ENCODE measurements at places on chromosomes 1 and 21. TPM values are rescaled to one million over a fixed set of nuclear protein-coding genes. Genes with fewer than 3 reads are reported as not detected.

The PPFIA4 gene
- total RNA-seq: 4.0 TPM

- H3K27ac ChIP-seq: no peak overlapping the region
- H3K27me3 ChIP-seq: peaks cover 19% of the 10 kb centered on the region
- peaks cover 21% of the 10 kb centered on the region for H3K4me1 ChIP-seq
- DNase-seq: no peak
- no peak overlapping the region for H3K4me3 ChIP-seq
Observed at GRCh38 chr1:151133018-151133806, 13.2 kb downstream of the SEMA6C start.

GRCh38 chr1:179814546-179814838 is 63.1 kb downstream of the TOR1AIP2 start:
- H3K4me3 ChIP-seq: peak overlapping the region; percentile 94
- H3K4me1 ChIP-seq: peaks cover 18% of the 10 kb centered on the region
- H3K27ac ChIP-seq: peak overlapping the region; percentile 78
- peaks cover 35% of the 10 kb centered on the region for H3K27me3 ChIP-seq

- peaks cover 2% of the 10 kb centered on the region for H3K27me3 ChIP-seq
- no peaks in the 10 kb centered on the region for H3K4me1 ChIP-seq
- H3K4me3 ChIP-seq: no peak overlapping the region
- no peak overlapping the region for H3K27ac ChIP-seq
Observed at GRCh38 chr1:77300566-77300965, 18.7 kb downstream of the AK5 start.

GRCh38 chr1:58753431-58753866 is 30.4 kb downstream of the JUN start:
- no peaks in the 10 kb centered on the region for H3K27me3 ChIP-seq
- no peaks in the 10 kb centered on the region for H3K36me3 ChIP-seq
- DNase-seq: no peak
- no peak overlapping the region for H3K27ac ChIP-seq

- H3K4me1 ChIP-seq: peaks cover 20% of the 10 kb centered on the region
- H3K27me3 ChIP-seq: peaks cover 5% of the 10 kb centered on the region
- DNase-seq: peak; percentile 18
- H3K4me3 ChIP-seq: no peak overlapping the region
- no peaks in the 10 kb centered on the region for H3K36me3 ChIP-seq
Observed at GRCh38 chr1:171985639-171986038, 144.3 kb downstream of the DNM3 start.

The S100B gene
- total RNA-seq: 0.54 TPM

The MYOG gene
- 15.7 TPM for total RNA-seq

DNA sequence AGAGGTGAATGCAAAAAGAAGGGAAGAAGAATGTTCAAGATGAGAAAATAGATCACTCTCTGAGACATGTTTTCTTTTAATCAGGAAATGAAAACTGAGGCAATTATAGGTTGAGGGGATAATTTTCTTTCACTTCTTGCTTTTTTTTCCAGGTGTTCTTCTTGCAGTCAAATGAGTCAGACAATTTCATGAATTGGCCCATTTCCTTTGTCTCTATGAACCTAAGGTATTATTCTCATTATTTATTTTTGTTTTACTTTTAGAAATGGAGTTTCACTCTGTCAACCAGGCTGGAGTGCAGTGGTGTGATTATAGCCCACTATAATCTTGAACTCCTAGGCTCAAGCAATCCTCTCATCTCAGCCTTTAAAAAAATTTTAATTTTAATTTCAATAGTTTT is 3.5 kb upstream of the VASH2 start:
- H3K4me3 ChIP-seq: no peak overlapping the region
- no peaks in the 10 kb centered on the region for H3K36me3 ChIP-seq
- H3K4me1 ChIP-seq: peaks cover 5% of the 10 kb centered on the region
- H3K27ac ChIP-seq: no peak overlapping the region
- H3K27me3 ChIP-seq: peaks cover 9% of the 10 kb centered on the region

DNA sequence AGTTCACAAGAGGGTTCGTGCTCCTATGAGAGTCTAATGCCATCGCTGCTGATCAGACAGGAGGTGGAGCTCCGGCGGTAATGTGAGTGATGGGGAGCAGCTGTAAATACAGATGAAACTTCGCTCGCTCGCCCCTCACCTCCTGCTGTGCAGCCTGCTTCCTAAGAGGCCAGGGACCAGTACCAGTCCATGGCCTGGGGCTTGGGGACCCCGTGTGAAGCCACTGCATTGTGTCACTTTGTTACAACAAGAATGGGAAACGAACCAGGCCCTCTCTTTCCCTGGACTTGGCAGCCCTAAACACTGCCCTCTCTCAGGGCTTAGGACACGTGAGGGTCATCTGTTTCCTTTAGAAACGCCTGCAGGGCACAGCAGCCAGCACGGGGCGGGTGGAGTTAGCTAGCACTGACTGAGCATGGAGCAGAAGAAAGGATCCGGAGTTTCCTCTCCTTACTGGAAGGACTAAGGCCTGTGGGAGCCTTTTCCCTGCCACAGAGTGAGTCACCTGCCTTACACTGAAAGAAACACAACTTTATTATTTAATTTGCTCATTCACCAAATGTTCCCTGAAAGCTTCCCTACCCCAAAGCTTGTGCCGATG is 185.2 kb upstream of the TMEM51 start:
- DNase-seq: no peak
- H3K36me3 ChIP-seq: peaks cover 10% of the 10 kb centered on the region
- H3K4me3 ChIP-seq: no peak overlapping the region
- H3K27me3 ChIP-seq: no peaks in the 10 kb centered on the region

GRCh38 chr1:100612540-100612939 is 74.6 kb downstream of the GPR88 start:
- H3K36me3 ChIP-seq: no peaks in the 10 kb centered on the region
- no peak overlapping the region for H3K4me3 ChIP-seq
- H3K4me1 ChIP-seq: no peaks in the 10 kb centered on the region

DNA sequence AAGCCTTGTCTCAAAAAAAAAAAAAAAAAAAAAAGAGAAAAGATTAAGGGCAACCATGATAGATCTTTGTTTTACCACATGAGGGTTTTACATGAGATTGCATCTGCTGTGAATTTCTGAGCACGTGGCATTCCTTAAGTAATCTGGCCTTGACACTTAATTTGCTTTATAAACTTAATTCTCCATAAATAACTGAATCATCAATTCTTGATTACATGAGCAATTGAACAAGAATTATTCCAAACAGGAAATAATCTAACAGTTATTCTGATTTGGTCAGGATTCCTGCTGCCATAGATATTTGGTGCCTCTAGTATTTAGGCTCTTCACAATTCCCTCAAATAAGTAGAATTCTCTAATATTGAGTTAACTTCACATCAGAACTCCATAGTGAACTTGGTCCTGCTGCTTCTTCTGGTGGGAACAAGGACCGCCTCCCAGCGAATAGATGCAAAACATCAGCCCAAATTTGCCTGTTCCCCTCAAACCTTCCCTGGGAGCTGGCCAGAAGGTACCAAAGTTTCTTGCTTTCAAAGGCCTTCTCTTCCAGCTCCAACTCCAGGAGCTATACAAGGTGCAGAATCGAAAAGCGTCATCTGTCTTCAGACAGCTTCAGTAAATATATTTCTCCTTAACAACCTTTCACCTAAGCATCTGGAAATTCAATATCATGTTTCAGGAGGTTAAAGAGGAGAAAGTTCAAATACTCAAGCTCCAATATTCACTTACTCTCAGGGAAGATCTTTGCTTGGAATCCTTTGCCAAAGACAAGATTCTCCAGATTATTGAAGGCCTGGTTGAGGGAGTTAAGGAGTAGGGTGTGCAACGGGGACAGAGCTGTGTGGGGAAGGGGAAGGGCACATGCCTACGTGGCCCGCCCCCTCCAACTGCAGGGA is 1.0 kb downstream of the KRTCAP2 start:
- peaks cover 12% of the 10 kb centered on the region for H3K27me3 ChIP-seq
- H3K27ac ChIP-seq: peak overlapping the region; percentile 90
- peaks cover 38% of the 10 kb centered on the region for H3K4me1 ChIP-seq
- no peak for DNase-seq

The PADI4 gene
- not detected for total RNA-seq

The CD48 gene
- not detected for total RNA-seq

- no peak overlapping the region for H3K27ac ChIP-seq
- no peaks in the 10 kb centered on the region for H3K4me1 ChIP-seq
- DNase-seq: no peak
Observed at GRCh38 chr21:29490016-29490415, 191.3 kb downstream of the BACH1 start.

DNA sequence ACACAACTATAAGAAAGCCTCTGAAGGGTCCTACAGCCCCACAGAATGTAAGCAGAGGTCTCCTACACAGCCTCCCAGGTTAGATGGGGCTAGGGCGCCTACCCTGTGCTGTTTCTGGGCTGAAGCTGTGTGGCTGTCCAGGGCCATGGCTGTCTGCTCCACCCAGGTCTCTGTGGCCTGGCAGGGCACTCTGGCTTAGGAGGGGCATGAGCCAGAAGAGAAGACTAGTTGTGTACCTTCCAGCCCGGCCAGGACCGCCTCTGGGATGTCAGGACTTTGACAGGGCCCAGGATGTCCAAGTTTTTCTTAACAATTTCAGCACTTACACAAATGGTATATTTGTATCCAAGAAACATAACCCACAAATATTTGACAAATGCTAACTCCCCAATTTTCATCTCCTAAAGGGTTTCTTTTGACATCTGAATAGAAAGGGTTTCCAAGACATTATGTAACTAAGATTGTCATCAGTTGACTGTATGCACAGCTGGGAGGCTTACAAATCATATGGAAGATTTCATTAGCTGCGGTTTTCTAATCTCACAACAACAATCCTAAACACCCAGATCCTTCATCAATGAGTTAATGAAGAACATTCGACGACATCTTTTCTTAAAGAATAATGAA is 80.5 kb downstream of the HSF2BP start:
- no peaks in the 10 kb centered on the region for H3K27me3 ChIP-seq
- no peak overlapping the region for H3K27ac ChIP-seq
- no peak for DNase-seq

GRCh38 chr1:55773211-55773940 is 558.2 kb upstream of the USP24 start:
- H3K4me1 ChIP-seq: no peaks in the 10 kb centered on the region
- DNase-seq: no peak
- H3K4me3 ChIP-seq: no peak overlapping the region
- no peaks in the 10 kb centered on the region for H3K36me3 ChIP-seq
- peaks cover 3% of the 10 kb centered on the region for H3K27me3 ChIP-seq

- peak overlapping the region; percentile 84 for H3K4me3 ChIP-seq
- H3K36me3 ChIP-seq: peaks cover 4% of the 10 kb centered on the region
- peaks cover 10% of the 10 kb centered on the region for H3K4me1 ChIP-seq
- H3K27me3 ChIP-seq: peaks cover 21% of the 10 kb centered on the region
Observed at GRCh38 chr1:153261281-153262069, 2.0 kb downstream of the LORICRIN start.

- peaks cover 18% of the 10 kb centered on the region for H3K36me3 ChIP-seq
- no peak for DNase-seq
- H3K27ac ChIP-seq: peak overlapping the region; percentile 95
- H3K27me3 ChIP-seq: peaks cover 4% of the 10 kb centered on the region
Observed at GRCh38 chr1:214281720-214282629, 1.0 kb downstream of the SMYD2 start.

- H3K4me1 ChIP-seq: peaks cover 5% of the 10 kb centered on the region
- no peaks in the 10 kb centered on the region for H3K36me3 ChIP-seq
- H3K27ac ChIP-seq: no peak overlapping the region
- H3K4me3 ChIP-seq: no peak overlapping the region
Observed at GRCh38 chr1:41811051-41811795, 107.5 kb downstream of the HIVEP3 start.

DNA sequence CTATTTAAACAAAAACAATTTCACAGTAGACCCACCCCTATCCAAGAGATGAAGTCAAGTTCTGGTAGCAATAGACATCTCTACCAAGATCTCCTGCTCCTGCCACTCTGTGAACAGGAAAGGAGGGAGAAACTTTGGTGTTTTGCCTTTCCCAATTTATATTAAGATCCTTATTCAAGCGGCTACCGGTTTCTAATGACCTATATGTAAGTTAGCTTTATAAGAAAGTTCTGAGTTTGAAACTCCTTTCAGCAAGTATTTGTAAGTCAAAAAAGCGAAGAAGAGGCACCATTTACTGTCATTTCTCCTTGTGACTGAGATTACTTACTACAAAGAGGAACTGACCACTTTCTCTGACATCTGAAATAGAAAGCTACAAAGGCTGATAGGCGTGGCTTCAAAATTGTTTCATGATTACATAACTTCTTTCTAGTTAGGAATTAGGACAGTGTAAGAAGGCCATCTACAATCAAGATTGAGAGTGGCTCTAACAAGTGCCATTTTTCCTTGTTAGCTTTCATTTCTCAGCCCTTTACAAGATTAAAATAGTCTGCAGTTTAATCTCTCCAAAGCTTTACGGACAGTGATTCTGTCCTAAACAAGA is at the start of gene MNDA:
TSS of gene MNDA (plus strand) at position 448 of the 604 bp plus-strand sequence. CDS start 10,803 bp downstream, outside the sequence.
- peaks cover 7% of the 10 kb centered on the region for H3K36me3 ChIP-seq
- H3K27ac ChIP-seq: no peak within 1 kb of the TSS
- no peaks in the 10 kb centered on the region for H3K27me3 ChIP-seq
- no peaks in the 10 kb centered on the region for H3K4me1 ChIP-seq
- no peak within 1 kb of the TSS for H3K4me3 ChIP-seq
- no peak for DNase-seq

GRCh38 chr1:76229279-76230005 is 154.9 kb downstream of the ST6GALNAC3 start:
- H3K27me3 ChIP-seq: no peaks in the 10 kb centered on the region
- H3K4me1 ChIP-seq: peaks cover 46% of the 10 kb centered on the region
- H3K4me3 ChIP-seq: peak overlapping the region; percentile 26
- H3K36me3 ChIP-seq: no peaks in the 10 kb centered on the region

DNA sequence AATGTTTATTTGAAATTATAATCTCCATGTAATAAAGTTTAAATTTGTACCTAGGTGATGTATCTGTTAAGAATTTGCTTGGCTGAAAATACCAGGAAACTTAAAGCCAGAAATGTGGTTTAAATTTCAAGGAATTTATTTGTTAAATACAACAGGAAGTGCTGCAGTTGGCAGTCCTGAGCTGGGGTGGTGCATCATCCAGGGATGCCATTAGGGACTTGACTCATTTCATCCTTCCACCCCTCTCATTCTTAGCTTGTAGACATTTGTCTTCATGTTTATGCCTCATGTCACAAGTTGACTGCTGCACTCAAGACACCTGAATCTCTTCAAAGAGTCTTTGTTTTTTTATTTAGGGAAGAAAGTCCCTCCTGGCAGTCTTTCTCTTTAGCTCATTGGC is 175.9 kb downstream of the LHX8 start:
- H3K27me3 ChIP-seq: no peaks in the 10 kb centered on the region
- DNase-seq: no peak
- no peak overlapping the region for H3K27ac ChIP-seq
- H3K36me3 ChIP-seq: no peaks in the 10 kb centered on the region

The KCNA3 gene
- 0.26 TPM for total RNA-seq

GRCh38 chr1:79667848-79668696 is 661.5 kb upstream of the ADGRL4 start:
- H3K27ac ChIP-seq: no peak overlapping the region
- no peaks in the 10 kb centered on the region for H3K4me1 ChIP-seq
- DNase-seq: no peak

DNA sequence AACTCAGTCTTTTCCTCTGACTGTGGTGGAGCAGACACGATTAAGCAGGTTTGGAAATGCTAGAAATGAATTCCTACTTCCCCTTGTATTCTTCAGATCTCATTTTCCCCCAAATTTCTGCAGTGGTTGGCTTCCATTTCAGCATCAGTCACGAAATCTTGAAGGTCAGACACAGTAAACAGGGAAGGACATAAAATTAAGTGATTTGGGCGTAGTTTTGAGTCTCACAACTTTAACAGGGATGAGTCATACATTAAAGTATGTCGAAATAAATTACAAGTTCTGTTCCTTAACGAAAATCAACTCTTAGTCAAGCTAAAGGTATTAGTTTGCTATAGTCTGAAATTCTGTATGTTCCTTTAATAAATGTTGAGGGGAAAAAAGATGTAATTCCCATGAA is 61.1 kb downstream of the HNRNPR start:
- H3K4me1 ChIP-seq: no peaks in the 10 kb centered on the region
- no peak overlapping the region for H3K27ac ChIP-seq
- no peak overlapping the region for H3K4me3 ChIP-seq
- no peaks in the 10 kb centered on the region for H3K27me3 ChIP-seq
